ENCODE measurements at places on chromosomes 13 and 19.
A peak's percentile ranks its signal among the peaks of the same experiment; 100 is the strongest.

DNA sequence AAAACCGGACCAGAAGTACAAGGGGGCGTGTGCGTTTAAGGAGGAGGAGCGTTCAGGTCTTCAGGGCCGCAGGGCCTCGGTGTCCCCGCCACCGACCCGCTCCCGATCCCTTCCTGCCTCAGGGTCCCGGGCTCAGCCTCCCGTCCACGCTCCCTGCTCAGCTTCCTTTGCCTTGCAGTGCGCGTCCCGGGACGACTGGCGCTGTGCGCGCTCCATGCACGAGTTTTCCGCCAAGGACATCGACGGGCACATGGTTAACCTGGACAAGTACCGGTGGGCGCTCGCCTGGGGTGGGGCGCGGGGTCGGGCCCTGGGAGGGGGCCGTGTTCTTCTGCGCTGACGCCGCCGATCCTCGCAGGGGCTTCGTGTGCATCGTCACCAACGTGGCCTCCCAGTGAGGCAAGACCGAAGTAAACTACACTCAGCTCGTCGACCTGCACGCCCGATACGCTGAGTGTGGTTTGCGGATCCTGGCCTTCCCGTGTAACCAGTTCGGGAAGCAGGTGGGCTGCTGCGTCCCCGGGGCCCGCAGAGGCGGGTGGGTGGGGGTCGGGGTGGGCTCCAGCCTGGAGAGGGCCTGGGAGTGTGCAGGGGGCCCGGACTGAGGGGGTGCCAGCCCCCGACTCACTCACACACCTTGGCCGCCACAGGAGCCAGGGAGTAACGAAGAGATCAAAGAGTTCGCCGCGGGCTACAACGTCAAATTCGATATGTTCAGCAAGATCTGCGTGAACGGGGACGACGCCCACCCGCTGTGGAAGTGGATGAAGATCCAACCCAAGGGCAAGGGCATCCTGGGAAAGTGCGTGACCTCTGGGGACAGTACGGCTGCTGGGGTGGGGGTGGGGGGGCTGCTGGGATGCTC, 1.4 kb downstream of the GPX4 start:
- no peak for DNase-seq

DNA sequence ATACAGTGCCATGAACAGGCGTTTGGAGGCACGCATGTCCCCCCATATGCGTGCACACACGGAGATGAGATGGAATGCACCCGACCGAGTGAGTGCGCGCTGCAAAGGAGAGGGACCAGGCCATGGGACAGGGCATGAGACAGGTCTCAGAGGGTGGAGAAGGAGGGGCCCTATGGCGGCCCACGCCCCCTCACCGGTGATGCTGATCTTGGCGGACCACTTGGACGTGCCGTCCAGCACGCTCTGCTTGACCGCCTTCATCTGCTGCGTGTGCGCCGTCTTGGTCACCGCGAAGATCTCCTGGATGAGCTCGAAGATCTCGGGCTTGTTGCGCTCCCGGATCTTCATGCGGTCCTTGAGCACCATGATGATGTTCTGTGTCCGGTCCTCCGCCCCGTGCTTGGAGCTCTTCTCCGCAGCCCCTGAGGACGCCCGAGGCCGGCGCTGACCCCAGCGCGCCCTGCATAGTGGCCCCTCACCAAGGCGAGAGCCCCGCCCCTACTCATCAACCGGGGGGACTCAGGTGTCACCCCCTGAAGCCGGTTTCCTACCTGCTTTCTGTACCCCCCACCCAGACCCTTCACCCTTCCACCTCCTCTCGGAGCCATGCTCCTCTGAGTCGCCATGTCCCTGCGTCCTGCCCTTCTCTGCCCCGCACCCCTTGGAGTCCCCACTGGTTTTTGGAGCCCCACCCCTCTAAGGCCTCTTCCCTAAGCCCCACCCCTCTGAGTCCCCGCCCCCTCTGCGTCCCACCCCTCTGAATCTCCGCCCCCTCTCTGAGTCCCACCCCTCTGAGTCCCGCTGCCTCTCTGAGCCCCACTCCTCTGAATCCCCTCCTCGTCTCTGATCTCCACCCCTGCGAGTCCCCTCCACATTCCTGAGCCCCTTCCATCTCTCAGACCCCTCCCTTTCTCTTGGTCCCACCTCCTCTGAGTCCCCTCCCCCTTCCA, 40.8 kb downstream of the UNC13A start:
- DNase-seq, result no peak

GRCh38 chr19:18593367-18594095, 4.9 kb downstream of the REX1BD start:
- DNase-seq, result no peak

GRCh38 chr13:97753942-97754670, 199.4 kb upstream of the IPO5 start:
- DNase-seq, result no peak

DNA sequence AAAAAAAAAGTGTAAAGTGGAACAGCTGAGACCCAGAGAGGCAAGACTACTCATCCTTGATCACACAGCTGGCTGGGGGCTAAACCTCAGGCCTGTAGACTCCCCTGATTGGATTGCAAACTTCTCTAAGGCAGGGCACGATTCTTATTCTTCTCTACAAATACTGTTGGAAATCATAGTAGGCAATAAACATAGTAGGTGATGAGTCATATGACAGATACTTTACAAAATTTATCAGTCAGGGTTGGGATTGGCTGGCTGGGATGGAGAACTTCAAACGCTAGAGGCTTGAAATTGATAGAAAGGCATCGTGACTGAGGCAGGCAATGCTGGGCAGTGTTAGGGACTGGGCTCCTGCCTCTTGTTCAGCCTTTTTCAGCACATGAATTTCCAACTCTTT, 5.9 kb upstream of the MATK start:
- no peak for DNase-seq

DNA sequence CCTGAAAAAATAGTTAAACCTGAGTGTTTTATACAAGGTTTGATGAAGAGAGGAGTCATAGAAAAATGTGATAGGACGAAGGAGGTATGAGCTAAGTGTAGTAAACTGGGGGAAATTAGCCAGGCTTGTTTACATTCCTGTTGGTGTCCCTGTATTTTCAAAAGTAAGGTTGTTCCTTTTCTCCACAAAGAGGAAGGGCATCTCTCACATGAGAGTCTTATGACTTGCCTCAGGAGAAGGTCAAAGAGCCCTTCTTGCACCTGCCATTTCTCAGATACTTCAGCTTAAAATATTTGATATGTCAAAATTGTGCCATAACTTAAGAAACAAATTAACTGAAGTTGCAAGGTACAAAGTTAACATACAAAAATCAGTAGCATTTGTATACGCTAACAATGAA, 3.6 kb upstream of the N4BP2L2 start:
- no peak for DNase-seq

DNA sequence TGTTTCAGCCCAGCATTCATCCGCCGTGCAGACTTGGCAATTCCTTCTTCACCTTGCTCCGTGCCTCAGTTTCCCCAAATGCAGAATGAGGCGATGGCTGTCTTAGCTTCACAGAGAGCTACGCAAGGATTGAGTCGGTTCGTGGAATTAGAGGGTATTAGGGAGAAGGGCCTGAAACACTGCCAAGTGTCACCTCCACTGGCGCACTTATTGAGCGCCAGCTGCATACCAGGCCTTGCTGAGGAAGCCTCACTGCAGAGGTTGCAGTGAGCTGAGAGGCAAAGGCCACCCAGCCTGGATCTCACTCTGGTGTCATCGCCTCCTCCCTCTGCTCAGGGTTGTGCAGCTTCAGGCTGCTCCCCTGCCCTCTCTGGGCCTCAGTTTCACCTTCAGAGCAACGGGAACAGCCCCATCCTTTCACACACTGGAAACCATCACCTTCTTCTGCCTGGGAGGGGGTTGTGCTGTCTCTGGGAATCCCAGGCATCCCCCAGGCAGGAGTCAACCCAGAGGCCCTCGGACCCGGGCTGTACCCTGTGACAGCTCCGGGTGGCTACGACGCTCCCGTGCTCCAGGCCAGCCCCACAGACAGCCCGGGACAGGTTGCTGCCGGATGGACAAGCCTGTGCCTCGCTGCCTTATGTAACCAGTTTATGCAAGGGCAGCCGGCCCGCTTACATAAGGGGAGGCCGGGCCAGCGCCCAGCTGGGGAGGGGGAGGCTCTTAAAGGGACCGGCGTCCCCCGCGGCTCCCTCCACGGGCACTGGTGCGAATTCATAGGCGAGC, 31.9 kb downstream of the NFIC start:
- no peak for DNase-seq

GRCh38 chr19:1540365-1540925, 16.6 kb downstream of the PLK5 start:
- DNase-seq, result no peak

DNA sequence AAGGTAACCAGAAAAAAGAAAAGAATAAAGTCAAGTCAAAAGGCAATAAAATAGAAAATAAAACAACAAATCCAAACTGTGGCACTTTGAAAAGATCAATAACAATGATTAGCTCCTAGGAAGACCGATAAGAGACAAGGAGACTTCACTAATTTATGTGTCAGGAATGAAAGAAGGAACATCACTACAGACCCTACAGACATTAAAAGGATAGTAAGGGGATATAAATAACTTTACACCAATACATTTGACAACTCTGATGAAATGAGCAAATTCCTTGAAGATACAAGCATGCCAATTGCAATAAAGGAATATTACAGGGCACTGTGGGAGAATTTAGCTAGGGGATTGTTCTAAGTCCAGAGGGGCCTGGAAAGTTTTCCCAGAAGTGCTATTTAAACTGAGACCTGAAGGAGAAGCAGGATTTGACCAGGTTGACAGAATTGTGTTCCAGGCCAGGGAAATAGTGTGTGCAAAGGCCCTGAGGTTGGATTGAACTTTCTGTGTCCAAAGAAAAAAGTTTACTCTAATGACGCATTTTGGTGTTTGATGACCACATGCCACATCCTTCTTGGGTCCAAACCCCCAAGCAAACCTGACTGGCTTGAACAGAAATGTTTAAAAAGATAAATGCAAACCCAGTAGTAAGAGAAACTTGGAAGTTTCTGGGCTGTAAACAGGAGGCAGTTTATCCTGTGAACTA, 1.6 kb upstream of the C19orf38 start:
- DNase-seq, result no peak

DNA sequence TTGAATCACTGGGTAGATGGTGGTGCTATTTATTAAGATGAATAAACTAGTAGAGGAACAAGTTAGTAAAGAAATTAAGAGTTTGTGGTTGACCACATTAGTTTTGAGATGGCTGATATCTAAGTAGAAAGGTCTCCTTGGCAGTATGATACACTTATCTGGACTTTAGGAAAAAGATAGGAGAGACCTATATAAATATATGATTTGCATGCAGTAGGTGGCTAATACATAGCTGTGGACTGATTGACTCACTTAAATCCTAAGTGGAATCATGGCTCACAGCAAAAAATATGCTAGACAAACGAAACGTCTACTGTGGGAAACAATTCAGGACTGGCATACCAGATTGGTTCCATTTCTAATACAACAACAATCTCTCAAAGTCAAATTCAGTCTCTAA, 92.0 kb downstream of the CAB39L start:
- no peak for DNase-seq

- DNase-seq, result no peak
These were observed 15.8 kb downstream of the ARRDC2 start for GRCh38 chr19:18023622-18024251.

DNA sequence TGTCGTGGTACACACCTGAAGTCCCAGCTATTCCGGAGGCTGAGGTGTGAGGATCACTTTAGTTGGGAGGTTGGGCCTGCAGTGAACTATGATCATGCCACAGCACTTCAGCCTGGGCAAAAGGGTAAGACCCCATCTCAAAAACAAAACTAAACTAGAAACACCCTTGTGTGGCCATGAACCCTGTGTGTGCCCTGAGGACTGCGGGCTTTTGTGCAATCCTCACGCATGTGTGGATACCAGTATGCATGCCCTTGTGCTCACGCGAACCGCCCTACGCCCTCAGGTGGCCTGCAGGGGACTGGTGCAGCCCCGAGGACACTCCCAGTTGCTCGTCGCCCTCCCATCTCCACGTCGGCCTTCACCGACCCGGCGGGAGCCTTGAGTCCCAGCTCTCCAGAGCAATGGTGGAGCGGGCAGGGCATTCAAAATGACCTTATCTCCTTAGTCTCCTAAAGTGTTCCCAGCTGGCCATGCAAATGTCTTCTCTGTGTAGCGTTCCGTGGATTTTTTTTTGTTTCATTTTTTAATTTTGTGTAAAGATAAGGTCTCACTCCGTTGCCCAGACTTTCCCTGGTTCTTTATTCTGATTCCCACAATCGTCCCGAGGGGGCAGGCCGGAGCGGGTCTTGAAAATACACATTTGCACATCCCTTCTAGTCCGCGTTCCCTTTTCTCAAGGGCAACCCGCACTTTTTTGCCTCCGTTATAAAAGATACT, 868 bp upstream of the EGLN2 start:
- DNase-seq, result no peak

GRCh38 chr13:92668157-92668556, 558.5 kb upstream of the GPC6 start:
- DNase-seq, result no peak

- peak; percentile 51 for DNase-seq
These were observed 1.0 kb downstream of the FSTL3 start for GRCh38 chr19:677201-677600.

DNA sequence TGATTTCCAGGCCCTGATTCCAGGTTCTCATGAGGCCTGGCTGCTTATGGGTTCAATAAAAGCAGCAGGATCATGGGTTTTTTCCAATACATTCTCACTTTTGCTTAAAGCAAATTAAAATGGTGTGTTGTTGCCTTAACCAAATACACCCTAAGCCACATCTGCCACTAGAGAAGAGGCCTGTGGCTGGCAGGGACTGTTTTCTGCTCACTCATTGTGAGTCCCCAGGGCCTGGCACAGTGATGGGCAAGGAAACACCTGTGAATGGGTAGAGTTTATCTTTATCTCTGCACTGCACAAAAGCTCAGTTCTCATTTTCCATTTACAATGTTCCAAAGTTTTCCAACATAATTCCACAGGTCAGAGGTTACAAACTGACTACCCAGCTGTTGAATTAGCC, 726.0 kb downstream of the UQCRFS1 start:
- DNase-seq, result no peak

DNA sequence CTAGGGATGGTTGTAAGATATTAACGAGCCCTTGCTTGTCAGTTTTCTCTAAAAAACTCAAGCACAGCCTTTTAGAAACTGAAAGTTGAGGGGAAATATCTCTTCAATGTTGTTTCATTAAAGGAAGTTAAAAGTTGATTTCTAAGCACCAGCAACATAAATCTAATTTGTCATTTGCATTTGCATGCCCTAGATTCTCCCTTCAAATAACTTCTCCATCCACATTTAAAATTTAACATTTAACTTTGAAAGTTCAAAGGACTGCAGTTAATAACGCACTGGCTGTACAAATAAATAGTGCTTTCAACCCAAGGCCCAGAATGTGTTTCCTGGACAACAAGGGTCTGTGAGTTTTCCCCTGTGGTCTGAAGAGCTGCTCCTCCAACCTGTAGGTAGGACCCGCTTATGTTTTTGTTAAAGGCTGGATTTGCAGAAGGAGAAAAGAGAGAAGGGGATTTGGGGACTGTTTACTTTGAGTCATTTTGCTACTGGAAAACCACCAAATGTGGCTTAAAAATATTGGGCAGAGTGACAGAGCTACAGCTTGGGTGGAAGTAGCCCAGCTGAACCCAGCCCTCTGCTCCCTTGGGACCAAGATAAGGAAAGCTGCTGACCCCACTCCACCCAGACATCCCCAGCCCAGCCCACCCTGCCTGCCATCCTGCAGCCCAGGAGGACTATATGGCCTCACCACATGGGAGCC, 39.8 kb downstream of the TNFRSF19 start:
- no peak for DNase-seq
